ENCODE measurements at places on chromosomes 5 and 9. TPM values are rescaled to one million over a fixed set of nuclear protein-coding genes. Genes with fewer than 3 reads are reported as not detected.

GRCh38 chr9:81538890-81539289 is 150.5 kb downstream of the TLE1 start:
- DNase-seq = no peak

GRCh38 chr5:107218457-107219193 is 452.1 kb downstream of the EFNA5 start:
- peak; percentile 23 for DNase-seq

Gene KCNV2
- total RNA-seq = not detected

DNA sequence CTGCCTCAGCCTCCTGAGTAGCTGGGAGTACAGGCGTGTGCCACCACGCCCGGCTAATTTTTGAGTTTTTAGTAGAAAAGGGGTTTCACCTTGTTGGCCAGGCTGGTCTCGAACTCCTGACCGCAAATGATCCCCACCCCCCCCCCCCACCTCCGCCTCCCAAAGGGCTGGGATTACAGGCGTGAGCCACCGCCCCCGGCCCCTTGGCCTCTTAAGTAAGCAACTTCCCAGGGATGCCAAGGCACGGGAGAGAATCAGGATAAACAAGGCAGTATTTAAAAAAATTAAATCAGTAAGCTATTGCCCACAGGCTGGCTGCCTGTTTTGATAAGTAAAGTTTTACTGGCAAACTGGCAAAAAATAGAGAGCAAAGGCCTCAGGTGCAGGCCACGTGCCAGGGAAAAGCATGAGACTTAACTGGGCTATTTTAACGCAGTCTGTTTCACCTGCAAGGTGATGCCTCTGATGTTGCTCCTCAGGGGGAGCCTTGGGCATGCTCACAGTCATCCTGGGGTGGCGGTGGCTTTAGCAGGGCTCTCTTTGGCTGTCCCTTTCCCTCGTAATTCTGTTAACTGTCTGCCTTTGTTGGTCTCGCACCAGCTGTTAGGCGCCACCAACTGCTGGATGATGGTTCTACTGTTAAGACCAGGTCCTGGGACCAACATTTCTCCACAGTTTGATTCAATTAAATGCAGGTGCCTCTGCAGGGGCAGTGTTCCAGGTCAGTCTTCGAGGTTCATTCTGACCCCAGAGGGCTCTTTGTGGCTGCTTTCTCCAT is 19.4 kb upstream of the RNF130 start:
- DNase-seq = peak; percentile 45

Gene ENHO
- 18.0 TPM for total RNA-seq

Gene ZFAND5
- 103 TPM for total RNA-seq

GRCh38 chr9:3809724-3810123 is 283.9 kb upstream of the RFX3 start:
- no peak for DNase-seq

DNA sequence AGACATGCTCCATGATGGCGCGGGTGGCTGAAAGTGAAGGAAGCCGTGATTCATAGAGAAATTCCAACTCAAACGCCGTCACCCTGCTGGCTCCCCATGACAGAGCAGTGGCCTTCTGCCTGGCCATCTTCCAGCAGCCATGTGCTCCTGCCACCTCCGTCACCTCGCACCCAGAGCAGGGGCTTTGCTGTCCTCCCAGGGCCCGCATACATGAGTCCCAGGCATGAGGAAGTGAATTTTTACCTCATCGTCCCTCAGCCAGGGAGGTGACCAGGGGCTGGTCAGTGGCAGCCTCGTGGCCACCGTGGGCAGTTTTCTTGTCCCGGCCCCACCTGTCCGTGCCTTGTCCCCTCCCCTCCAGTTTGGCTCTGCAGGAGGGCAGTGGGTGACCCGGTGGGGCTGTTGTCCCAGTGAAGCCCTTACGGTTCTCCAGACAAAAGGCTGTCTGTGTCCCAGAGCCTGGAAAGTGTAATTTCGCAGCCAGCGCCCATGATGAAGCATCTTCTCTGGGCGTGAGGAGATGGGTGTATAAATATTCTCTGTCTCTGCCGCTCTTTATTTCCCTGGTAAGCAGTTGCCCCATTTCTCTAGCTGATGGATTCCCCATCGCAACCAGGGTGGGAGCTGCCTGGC is 124.0 kb upstream of the LMX1B start:
- no peak for DNase-seq

DNA sequence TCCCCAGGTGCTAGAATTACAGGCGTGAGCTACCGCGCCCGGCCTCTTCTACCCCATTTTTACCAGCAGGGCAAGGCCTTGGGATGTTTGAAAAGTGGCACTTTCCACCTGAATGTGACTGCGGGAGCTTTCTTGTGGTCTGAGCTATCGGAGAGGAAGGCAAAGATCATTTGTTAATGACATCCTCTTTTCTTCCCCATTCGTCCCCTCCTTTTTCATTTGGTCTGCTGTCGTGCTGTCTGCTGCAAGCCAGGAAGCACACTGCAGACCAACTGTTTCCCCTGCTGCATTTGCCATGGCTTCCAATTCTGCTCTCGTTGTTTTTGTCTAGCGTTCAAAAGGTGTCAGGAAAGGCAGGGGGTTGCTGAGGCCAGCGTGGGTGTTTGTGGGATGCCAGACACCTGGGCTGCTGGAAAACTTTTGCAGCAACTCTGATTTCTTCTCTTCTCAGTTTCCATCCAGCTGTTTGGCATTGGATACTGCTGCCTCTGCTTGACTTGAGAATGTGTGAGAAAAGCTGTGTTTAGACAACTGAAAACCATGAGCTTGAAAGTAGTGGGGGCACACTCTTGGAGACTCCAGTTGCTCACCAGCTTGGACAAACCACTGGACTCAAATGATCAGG is 196.4 kb upstream of the MSX2 start:
- no peak for DNase-seq
